Retina (tissue), 1 donor: ENCODE measurements at places on chromosomes 7 and 10.

GRCh38 chr7:123757095-123757494, 8.3 kb upstream of the WASL start:
- DNase-seq = no peak

- no peak for DNase-seq
These were observed 221.5 kb downstream of the INHBA start for GRCh38 chr7:41481353-41481752.

DNA sequence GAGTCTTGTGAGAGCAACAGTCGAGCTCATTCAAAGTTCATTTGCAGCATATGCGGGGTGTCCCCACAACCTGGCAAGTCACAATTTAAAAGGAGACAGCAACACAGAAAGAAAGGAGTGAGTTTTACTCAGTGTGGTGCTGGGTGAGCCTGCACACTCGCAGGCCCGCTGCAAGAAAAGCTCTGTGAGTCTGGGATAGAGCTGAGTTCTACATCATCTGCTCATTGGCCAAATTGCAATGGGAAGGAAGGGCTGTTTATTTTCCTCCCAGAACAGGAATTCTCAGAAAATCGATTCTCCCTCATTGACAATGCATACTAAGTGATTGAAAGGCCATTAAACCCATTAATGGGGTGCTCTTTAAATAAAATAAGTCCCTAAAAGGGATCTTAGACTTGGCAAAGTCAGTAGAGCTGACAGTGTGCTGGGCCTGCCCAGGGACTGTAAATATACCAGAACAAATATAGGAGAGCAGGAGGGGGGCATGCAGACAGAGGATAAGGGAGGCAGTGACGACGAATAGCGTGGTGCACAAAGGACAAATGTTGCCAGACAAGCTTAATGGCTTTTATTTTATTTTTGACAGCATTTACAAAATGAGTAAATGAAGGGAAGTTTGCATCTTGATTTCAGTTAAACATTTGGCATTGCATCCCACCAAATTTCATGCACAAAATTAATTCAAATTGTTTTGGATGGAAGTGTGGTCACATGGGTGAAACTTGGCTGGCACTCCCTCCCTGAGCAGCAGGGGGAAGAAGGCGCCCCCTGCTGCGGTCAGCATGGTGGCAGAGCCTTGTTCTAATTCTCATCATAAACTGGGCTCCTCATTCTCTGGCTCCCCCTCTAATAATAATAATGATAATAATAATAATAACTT, 215.7 kb downstream of the SNX10 start:
- no peak for DNase-seq

- no peak for DNase-seq
These were observed 90.4 kb downstream of the PHTF2 start for GRCh38 chr7:77888998-77889397.
